ENCODE measurements at places on chromosomes 13 and 19.

- DNase-seq, result no peak
Measured at GRCh38 chr13:70380809-70381208, 272.6 kb upstream of the KLHL1 start.

DNA sequence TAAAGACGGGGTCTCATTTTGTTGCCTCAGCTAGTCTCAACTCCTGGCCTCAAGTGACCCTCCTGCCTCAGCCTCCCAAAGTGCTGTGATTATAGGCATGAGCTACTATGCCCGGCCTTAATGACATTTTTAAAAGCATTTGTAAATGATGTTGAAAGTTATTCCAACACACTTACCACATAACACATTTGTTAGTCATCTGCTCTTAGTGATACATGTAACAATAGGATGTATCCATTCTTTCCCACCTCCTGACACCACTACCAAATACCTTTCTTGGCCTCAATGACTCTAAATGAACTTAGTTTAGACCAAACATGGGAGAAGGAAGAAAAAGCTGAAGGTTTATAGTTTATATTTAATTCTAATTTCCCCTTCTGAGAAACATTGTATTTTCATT lies 59.8 kb upstream of the MEDAG start:
- DNase-seq, result no peak

DNA sequence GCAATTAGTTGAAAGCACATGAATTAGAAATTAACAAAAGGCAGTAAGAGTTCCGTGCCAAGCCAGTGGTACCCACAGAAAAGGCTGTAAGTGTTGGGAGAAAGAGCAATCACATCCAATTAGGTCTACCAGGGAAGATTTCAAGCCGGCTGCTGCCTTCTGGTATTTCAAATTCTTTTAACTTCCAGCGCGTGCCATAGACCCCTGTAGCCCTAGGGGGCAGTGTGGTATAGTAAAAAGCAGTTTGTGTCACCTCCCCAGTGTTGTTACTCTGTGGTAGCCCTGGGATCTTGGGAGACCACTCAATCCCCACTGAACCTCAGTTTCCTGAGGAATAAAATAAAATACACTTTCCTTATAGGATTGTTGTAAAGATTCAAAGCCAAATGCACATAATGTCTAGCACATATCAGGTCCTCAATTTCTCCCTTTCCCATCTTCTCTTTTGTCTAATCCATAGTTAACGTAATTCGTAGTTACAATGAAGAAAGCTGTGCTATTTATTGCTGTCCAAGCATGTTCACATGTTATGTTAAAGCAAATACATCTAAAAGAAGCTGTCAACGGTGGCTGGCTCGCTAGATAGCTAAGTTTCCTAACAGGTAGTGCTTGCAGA lies 230.2 kb downstream of the TDRD3 start:
- DNase-seq, result peak; percentile 61

- DNase-seq, result no peak
Measured at GRCh38 chr19:32307591-32307990, 37.8 kb upstream of the ZNF507 start.

- no peak for DNase-seq
Measured at GRCh38 chr13:51923983-51924539, 62.3 kb downstream of the CCDC70 start.

DNA sequence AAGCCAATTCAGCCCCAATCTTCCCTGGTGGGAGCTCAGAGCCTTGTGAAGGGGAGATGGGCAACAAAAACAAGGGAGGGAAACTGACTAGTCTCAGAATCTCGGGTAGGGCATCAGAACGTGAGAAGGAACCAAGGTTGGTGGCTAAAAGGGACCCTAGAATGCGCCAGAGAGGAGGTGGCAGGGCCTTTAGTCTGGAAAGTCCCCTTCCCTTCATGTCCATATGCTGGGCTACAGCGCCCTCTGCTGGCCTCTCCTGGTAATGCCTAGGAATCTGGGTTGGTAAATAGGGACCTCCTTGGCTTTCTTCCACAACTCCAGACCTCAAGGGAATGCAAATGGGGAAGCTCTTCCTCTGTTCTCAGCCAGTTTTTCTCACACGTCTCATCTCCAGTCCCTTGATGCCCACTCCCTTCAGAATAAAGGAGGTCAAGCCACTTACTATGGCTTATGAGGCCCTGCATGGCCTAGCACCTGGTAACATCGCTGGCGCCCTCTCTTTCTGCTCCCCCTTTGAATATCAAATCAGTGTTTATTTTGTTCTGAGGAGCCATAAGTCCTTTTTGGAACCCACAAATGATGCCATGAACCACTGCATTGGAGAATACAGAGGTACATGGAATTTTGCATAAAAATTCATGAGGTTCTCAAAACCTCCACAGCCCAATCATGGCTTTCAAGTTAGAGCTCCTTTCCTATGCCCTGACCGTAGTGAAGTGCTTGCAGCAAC lies 1.4 kb upstream of the CCDC97 start:
- peak; percentile 88 for DNase-seq

- DNase-seq, result no peak
Measured at GRCh38 chr13:36680913-36681312, 7.1 kb downstream of the SERTM1 start.

GRCh38 chr13:79904581-79904980 lies 423.6 kb downstream of the NDFIP2 start:
- DNase-seq, result no peak
